Temporal lobe (tissue), 4 donors: ENCODE measurements at places on chromosomes 4 and X. TPM values are rescaled to one million over a fixed set of nuclear protein-coding genes. Genes with fewer than 3 reads are reported as not detected.

Gene IRS4
- 0.49 TPM for total RNA-seq

Gene AMBN
- 0.25 TPM for total RNA-seq

Gene TENM3
- 71.5 TPM for total RNA-seq

Gene MAGEA8
- not detected for total RNA-seq
